Neuronal stem cell (in vitro differentiated cells): ENCODE measurements at places on chromosomes 6 and 20.
A peak's percentile ranks its signal among the peaks of the same experiment; 100 is the strongest.

GRCh38 chr20:41205313-41205712 lies 68.0 kb downstream of the PLCG1 start:
- DNase-seq: no peak

GRCh38 chr6:169932491-169932890 lies 181.1 kb downstream of the ERMARD start:
- no peak for DNase-seq

DNA sequence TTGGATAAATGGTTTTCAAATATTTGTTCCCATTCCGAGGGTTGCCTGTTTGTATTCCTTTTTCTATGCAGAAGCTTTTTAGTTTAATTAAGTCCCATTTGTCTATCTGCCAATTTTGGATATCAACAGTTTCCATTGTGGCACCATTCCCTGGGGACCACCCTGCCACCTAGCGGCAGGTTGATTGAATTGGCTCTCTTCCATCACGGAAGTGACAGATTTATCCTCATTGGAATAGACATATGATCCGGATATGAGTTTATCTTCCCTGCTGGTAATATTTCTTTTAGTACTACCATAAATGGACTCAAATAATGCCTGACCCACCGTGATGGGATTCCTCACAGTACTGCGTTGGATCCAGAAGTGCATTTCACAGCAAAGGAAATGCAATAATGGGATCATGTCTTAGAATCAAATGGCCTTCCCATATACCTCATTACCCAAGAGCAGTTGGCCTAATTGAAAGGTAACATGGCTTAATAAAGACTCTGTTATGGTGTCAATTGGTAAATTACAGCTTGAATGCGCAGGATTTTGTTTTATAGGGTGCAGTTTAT lies 327.0 kb downstream of the BMP2 start:
- peak; percentile 26 for DNase-seq

DNA sequence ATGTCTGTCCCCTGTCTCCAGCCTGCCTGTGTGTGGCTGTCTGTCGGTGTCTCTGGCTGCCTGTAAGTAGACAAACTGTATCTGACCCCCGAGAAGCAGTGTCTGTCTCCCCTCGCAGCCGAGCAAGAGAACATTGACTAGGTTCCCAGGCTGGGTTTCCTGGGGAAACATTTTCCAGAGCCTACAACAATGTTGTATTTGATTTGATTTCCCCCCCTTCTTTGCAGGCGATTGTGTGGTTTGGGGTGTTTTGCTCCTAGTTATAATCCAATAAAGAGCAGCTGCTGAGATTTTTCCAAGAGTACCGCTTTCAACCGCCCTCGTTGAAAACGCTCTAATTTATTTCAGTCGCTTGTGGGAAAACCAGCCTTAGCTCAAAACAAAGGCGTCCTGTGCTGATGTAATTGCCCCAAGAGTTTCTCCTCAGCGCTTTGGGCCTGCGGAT lies 92.6 kb downstream of the CDC5L start:
- DNase-seq: no peak

- no peak for DNase-seq
Observed at GRCh38 chr6:2449572-2449940, 204.2 kb upstream of the GMDS start.

- DNase-seq: no peak
Observed at GRCh38 chr6:113830140-113830539, 27.0 kb upstream of the MARCKS start.

DNA sequence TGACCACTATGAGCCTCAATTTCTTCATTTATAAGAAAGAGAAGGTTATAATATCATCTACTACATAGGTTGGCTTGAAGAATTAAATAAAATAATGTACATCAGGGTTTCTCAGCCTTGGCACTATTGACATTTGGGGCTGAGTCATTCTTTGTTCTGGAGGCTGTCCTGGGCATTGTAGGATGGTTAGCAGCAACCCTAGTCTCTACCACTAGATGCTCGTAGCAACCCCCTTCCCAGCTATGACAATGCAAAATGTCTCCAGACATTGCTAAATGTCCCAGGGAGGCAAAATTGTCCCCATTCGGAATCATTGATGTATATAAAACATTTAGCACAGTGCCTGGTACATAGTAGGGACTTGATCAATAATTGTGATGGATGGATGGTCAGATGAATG lies 152.1 kb downstream of the KHDC1L start:
- DNase-seq: no peak

DNA sequence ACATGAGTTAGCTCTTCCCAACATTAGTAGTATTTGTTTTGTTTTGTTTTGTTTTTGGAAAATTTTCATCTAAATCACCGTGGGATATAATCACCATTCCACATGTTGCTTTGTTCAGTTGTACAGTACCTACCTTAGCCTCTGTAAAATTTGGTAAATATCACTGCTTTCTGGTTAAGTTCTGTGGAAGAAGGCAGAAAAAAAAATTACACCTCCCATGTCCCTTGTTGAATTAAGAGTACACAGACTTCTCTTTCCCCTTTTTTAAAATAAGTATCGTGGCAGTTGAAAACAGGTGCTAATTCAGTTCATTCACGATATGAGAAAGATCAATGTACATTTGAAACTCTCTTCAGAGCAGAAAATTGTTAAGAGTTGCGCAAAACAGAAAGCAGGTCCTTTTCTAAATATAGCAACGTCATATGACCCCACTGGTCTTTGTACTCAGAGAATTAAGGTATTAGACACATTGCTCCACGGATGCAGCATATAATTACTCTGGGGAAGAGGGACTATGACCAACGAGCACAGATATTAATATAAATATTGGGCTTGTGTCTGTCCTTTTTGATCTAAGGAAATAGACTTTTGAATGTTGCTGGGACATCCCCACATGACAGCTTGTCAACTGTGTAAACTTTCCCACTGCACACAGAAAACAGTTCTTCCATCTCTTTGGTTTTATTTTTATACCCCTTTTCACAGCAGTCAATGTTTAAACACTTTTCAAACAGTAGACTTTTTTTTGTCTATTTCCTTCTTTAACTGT lies 58.6 kb upstream of the ZNF217 start:
- no peak for DNase-seq

- DNase-seq: no peak
Observed at GRCh38 chr20:36785308-36785707, 11.7 kb upstream of the DSN1 start.

DNA sequence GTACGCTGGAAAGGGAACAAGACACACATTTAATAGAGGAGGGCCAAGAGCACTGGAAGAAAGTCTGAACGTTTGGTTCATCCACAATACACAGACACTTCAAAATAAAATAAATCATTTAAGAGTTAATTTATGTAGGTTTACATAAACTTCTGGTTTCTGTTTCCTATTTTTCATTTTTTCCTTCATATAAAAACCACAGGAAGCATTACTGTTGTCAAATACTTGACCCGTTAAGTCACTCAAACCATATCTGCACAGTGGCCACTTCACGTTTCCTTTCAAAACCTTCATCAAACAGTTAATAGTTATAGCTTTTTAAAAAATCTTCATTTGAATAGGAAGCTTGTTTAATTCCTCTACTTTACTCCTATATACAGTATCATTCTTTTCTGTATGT lies 257.6 kb upstream of the THEMIS start:
- no peak for DNase-seq

- DNase-seq: no peak
Observed at GRCh38 chr6:110689275-110689935, 125.9 kb downstream of the CDK19 start.

DNA sequence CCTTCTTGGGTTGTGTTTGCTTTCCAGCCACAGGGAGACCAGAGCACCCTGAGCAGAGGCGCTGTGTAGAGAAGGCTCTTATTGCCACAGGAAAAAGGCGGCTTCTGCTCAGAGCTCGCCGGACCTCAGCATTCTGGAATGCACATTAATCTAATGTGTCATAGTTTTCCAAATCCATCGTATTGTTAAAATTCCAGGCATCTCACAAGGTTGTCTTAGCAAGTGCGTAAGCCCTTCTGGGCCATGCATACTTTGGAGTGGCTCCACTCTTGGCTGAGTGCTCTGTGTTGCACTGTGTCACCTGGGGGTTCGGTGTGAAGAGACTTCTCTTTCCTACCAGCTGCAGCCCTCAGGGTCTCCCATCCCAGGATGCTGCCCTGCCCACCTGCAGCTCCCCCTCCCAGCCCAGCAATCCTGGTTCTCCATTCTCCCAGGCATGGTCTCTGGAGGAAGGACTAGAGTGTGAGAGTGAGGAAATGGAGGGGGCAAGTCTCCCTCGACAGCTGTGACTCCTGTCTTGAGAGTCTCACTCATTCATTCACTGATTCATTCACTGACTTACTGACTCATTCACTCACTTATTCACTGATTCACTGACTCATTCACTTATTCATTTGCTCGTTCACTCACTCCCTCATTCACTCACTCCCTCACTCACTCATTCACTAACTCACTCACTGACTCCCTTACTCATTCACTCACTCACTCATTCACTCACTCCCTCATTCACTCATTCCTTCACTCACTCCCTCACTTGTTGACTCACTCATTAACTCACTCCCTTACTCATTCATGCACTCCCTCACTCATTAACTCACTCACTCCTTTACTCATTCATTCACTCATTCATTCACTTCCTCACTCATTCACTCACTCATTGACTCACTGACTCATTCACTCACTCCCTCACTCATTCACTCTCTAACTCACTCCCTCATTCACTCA lies 83.7 kb upstream of the MPC1 start:
- DNase-seq: no peak

DNA sequence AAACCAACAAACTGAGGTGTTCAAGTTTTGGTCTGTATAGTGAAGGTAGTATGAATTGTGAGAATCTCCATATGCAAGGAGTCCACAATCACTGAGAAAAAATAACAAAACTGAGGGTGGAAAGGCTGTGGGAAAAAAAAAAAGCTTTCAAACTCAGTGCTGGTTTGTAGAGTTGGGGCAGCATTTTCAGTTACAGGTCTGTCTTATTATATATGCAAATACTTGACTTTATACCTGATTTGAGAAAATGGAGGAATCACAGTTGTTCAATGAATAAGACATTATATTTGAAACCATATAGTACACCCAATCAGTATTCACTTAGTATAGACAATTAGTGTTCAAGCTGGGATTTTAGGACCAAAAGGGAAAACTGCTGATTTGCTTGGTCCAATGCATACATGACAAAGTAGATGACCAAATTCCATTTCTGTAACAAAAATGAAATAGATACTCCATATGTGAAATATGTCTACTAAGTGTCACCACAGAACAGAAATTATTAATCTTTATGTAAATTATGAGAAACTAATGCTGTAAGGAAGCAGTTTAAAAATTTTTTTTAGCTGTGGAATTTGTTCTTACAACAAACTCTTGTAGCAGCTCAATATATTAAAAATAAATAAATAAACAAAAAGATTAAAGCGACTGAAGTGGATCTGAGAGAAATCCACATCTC lies 187.7 kb downstream of the ASCC3 start:
- DNase-seq: no peak

- DNase-seq: no peak
Observed at GRCh38 chr6:35173427-35174087, 32.4 kb upstream of the TCP11 start.

- no peak for DNase-seq
Observed at GRCh38 chr6:19830171-19830570, 7.0 kb upstream of the ID4 start.

GRCh38 chr6:1055015-1055921 lies 256.6 kb upstream of the FOXQ1 start:
- DNase-seq: no peak

DNA sequence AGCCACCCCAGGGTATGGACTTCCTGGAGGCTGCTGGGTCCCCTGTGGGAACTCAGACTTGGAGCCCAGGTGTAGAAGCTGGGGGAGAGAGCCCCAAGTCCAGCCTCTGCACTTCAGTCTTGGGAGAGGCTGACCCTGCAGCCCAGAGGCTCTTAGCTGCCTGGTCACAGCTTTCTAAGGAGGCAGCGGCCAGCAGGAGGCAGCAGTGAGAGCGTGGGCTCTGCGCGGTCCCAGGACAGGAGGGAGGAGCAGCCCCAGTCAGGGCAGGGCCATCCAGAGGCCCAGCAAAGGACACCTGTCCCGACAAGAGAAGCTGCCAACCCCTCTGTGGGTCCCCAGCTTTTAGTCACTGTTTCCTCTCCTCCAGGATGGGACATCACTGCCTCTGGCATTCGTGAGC lies 9.4 kb downstream of the TREML2 start:
- DNase-seq: no peak

DNA sequence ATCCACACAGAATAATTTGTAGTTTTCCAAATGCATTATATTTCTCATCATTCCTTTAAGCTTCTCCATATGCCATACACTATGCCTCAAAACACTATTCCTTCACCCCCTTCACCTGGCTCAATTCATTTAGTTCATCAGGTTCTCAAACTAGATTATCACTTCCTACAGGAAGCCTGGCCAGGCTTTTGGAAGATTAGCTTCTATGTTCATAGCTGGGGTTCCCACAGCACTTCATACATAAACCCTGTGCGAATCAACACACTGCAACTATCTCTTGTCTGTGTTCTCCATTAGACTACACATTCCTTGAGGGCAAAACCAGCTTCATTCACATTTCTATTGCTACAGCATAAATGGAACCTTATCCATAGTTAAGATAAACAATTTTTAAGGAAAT lies 40.5 kb upstream of the PLN start:
- no peak for DNase-seq

- DNase-seq: no peak
Observed at GRCh38 chr6:52505726-52506409, 71.0 kb downstream of the TRAM2 start.

GRCh38 chr6:13357551-13358075 lies 29.3 kb upstream of the TBC1D7 start:
- no peak for DNase-seq

DNA sequence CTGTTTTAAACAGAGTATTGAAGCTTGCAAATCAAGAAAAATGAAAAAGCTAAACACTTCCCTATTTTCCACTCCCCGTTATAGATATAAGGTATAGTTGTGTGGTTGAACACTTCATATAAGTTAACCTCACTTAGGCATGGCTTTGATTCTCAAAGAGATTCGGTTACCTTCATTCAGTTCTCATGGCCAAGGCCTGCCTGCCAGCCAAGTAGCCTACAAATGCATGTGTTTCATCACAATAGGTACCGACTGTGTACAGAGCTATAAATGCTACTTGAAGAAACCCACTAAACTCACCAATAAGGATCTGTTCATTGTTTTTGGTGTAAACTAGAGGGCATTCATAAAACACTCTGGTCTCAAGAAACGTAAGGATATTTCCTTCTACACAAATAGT lies 27.8 kb downstream of the PM20D2 start:
- no peak for DNase-seq

DNA sequence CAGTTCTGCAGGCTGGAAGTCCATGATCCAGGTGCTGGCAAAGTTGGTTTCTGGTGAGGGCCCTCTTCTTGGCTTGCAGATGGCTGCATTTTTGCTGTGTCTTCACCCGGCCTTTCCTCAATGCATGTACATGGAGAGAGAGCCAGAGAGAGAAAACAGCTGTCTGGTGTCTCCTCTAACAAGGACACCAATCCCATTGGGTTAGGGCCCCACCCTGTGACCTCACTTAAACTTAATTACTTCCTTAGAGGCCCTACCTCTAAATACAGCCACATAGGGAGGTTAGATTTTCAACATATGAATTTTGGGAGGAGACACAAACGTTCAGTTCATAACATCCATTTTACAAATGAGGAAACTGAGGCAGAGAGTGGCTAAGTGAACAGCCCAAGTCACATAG lies 202.4 kb downstream of the ZMYND8 start:
- no peak for DNase-seq

GRCh38 chr6:119800526-119800925 lies 451.0 kb upstream of the MAN1A1 start:
- DNase-seq: no peak
